RKO (cell line): ENCODE measurements at places on chromosomes 2 and 18.

GRCh38 chr2:216632952-216633615, at the start of gene IGFBP2:
Gene IGFBP2 (plus strand): TSS chr2:216633420. CDS start chr2:216633524, 104 bp downstream.
- peak; percentile 29 for DNase-seq

- DNase-seq, result no peak
These were observed 1008.6 kb downstream of the TSN start for GRCh38 chr2:122764014-122764413.

GRCh38 chr2:26537826-26538475, 60.0 kb upstream of the OTOF start:
- DNase-seq, result no peak

GRCh38 chr2:181038796-181039195, 58.4 kb downstream of the UBE2E3 start:
- DNase-seq, result peak; percentile 9

DNA sequence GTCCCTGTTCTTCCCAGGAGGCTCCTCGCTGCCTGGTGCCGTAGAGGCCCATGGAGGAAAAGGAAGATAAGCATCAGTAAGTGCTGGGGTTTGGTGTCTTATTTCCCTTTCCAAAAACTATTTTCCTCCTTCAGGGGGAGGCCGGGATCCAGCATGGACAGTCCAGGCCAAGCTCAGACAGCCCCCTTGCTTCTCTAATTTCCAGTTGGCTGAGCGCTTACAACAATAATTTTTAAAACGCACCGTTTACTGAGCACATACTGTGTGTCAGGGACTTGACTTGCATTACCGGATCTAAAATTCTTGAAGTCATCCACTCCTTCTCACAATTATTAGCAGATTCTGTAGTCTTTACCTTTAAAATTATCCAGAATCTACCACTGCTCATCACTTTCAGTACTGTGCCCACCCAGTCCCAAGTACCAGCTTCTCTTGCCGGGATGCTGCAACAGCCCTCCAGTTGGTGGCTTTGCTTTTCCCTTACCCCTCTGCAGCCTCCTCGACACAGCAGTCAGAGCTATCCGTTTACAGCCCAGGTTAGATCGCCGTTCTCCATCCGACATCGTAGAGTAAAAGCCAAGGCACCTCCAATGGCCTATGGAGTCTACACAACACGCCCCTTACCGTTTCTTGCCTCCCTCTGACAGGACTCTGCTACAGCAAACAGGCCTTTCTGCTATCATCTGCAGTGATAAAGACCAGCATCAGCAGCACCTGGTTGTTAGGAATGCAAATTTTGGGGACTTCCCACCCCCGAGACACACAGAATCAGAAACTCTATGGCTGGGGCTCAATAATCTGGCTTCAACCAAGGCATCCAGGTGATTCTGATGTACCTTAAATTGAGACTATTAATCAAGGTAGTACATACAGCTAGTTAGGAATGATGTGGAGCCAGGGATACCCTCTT, 75.2 kb upstream of the TSPYL6 start:
- no peak for DNase-seq

- DNase-seq, result no peak
These were observed 115.7 kb downstream of the NCKAP5 start for GRCh38 chr2:133452583-133452982.

DNA sequence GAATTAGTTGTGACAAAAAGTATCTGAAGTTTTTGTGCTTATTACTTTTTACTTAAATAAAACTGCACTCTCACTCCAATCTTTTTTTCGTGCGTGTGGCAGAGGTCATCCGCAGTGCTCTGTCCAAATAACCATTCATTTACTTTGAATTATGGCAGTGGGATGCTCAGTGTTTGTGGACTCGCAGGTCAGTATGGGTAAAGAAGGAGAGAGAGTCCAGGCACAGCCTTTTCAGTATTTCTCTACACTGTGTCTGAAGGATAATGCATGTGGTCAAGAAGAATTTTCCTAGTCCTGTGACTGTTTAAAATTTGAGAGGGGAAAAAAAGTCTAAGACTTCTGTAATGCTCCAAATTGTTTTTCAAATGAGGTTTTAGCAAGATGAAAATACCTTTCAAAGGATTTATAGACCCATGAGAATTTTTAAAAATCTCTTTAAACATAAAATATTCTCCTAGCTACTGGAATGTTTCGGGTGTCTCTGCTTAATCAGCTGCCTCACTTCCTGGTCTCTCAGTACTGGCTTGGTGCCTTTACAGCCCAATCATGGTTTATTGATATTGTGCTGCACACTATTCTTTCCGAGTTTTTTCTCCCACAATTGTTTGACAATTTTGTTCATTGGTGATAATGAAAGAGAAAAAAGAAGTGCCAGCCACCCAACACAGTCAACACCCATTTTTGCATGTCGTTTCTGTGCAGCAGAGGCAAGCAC, 453.2 kb downstream of the PTPRM start:
- no peak for DNase-seq

DNA sequence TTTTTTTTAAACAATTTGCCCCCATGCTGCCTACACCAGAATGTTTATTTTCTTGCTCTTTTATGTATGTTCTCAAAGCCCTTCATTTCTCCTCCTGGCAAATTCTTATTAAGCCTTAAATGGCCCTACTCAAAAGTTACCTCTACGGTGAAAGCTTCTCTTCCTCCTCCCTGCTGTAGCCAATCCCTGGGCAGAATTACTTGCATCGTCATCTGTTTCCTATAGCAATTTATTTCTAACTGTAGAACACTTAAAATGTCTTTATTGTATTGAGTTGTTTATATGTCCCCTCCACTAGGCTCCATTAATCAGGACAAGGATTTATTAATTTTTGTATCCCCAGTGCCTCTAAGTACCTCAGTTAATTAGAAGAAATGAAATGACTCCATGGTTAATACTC, 2.5 kb upstream of the RAD51AP2 start:
- DNase-seq, result no peak

GRCh38 chr2:106139238-106139935, 54.7 kb downstream of the UXS1 start:
- no peak for DNase-seq

DNA sequence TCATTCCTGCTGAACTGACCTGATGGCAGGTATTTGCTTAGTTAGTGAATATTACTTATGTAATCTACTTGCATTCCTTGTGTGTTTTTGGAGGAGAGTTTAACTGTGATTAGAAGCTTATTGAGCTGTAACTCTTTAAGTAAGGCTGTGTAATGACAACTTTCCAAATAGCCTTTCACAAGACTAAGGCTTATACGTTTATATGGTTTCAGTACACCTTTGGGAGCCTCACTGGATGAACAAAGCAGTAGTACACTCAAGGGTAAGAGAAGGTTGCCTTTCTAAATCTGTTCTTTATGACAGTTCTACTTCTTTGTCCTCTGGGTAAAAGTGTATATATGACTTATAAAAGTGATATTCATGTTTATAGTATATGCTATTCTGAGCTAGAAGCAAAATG, 4.3 kb downstream of the ITPRID2 start:
- DNase-seq, result no peak

GRCh38 chr18:55695091-55695490, 107.1 kb upstream of the TCF4 start:
- no peak for DNase-seq

DNA sequence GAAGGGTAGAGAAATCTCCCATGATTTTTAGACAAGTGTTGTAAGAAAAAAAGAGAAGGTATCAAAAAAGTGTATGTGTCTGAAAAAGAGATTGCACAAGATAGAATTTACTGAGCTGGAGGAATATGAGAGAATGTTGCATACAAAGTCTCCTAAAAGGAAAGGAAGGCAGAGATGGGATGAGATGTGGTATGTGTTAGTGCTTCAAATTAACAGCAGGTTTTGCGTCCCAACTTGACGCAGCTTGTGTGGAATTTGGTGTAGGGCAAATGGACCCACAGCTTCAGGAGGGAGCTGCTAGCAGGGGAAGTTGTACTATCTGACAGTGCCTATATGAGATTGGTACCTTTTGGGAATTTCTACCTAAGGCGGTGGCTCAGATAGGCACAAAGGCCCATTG, 9.0 kb upstream of the RASGRP3 start:
- no peak for DNase-seq

DNA sequence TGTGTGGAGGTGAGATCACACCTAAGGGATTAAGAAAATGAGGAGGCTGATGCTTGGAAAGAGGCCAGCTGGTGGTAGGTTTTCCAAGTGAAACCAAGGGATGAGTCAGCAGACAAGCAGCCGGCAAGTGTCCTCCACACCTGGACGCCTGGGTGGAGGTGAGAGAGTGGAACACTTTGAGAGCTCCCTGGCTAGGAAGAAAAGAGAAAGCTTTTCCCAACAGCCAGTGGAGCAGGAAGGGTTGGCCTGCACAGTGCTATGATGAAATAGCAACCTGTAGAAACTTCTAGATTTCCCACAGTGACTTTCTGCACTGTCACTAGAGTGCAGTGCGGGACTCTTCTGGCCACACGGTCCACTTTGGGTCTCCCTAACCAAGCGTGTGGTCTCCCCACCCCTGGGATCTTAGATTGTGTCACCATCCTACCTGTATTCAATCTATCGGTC, 19.6 kb upstream of the IL37 start:
- no peak for DNase-seq

DNA sequence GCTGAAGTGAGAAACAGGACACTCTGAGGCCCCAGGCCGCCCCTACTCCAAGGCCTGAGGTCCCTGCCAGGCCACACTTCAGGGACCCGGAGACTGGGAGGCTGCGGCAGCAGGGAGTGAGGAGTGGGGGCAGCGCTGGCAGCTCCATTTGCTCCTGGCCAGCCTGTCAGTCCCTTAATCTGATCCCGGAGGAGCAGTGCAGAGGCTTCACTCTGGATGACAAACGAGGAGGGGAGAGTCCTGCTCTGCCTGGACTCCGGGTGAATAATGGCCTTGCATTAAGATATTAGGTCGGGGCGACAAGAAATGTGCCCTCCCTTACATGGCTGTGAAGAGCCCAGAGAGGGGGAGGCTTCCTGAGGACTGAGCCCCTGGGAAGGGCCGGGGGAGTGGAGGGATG, 14.3 kb upstream of the PRSS56 start:
- no peak for DNase-seq

GRCh38 chr2:23503682-23504081, 118.7 kb downstream of the KLHL29 start:
- DNase-seq, result no peak

DNA sequence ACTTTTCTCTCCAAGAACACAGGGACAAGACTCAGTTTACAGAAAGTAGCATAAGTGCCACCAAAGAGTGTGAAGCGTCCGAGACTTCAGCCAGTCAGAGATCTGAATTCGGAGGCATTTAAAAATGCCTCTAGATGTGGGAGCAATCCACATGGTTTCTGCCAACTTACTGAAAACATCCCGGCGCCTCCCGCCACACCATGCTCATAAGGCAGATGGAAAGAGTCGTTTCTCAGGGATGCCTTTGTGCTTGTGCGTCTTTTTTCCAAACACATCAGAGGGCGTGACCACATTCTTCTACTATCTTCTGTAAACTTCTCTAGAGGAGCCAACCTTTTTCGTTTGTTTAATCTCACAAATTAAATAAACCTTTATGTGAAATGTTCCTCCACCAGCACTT, 88.7 kb downstream of the NRP2 start:
- DNase-seq, result no peak

DNA sequence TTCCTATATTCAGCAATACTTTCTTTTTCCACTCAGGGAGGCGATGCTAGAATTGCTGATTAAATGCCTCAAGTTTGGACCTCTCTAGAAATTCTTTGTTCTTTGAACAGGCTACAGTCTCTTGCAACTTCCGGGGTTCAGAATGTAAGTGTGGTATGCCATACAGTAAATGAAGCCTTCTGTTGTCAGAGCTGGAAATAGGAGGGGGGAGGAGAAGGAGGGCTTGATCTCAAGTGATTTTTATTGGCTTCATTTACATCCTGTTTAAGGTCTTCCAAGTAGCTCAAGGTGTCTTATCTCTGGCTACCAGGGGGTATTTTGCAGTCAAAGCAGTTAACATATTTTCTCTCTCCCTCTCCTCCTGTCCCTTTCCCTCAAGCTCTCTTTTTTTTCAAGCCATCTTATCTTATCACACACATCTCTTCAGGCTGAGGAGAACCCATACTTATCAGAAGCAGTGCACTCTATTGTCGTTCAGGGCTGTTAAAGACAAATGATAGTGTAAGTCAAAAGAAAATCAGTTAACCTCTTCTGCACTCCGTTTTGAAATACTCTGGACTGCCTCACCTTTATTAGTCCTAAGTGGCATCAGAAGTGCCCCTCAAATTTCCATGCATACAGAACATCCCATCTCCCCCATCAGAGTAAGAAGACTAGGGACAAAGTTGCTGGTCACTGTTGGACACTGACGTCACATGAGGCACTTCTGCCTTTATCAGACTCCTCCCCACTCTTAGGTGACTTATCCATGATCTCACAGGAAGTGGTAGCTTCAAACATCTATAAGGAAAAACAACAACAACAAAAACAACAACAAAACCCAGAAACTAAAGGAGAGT, 112.2 kb downstream of the ZNF521 start:
- no peak for DNase-seq

GRCh38 chr2:235674146-235674545, 180.3 kb downstream of the AGAP1 start:
- DNase-seq, result no peak

- no peak for DNase-seq
These were observed 111.6 kb upstream of the PIEZO2 start for GRCh38 chr18:11260961-11261461.

GRCh38 chr2:238425979-238426567, 654 bp upstream of the ASB1 start:
- peak; percentile 93 for DNase-seq

DNA sequence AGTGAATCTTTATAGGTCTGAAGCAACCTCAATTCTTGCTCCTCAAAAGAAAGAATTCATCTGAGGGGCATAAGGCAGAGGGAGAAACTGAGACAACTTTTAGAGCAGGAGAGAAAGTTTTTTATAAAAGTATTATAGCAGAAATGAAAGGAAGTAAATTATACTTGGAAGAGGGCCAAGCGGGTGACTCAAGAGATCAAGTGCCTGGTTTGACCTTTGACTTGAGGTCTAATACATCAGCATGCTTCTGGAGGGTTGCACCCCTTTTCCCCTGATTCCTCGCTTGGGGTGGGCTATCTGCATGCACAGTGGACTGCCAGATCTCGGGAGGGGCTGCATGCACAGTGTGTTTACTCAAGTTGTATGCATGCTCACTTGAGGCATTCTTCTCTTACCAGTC, 268.5 kb upstream of the LRATD1 start:
- no peak for DNase-seq

DNA sequence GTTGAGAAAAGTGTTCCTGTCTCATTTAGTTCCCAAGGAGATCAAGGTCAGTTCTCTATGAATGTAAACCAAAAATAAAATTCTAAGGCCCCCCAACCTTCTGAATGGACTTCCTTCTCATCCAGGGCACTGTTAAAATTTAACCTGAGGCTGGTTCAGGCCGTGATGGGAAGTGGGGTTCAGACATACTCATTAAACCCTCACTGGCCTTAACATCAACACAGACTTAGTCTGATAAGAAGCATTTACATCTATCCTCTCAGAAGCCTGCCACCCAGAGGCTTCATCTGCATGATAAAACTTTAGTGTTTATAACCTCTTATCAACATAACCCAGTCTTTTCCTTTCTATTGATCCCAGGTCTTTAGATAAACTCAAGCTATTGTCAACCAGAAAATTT, 22.4 kb downstream of the ITSN2 start:
- no peak for DNase-seq
